Mucosa of gallbladder (tissue), 1 donor: ENCODE measurements at places on chromosomes 12 and 14. TPM values are rescaled to one million over a fixed set of nuclear protein-coding genes. Genes with fewer than 3 reads are reported as not detected.

The RBP5 gene
- total RNA-seq, result 7.1 TPM

The NFATC4 gene
- 148 TPM for total RNA-seq

The MEG3 gene
- total RNA-seq, result 132 TPM

The E2F7 gene
- 0.55 TPM for total RNA-seq

The IAPP gene
- total RNA-seq, result not detected

The SERPINA3 gene
- total RNA-seq, result 101 TPM

The RNASE1 gene
- total RNA-seq, result 609 TPM

The DAO gene
- not detected for total RNA-seq

The EPYC gene
- total RNA-seq, result not detected

The SLC7A7 gene
- 72.7 TPM for total RNA-seq

The MAPK1IP1L gene
- total RNA-seq, result 80.0 TPM

The GPR162 gene
- total RNA-seq, result 12.3 TPM

The IL31 gene
- not detected for total RNA-seq
